ENCODE measurements at places on chromosomes 4 and X.

DNA sequence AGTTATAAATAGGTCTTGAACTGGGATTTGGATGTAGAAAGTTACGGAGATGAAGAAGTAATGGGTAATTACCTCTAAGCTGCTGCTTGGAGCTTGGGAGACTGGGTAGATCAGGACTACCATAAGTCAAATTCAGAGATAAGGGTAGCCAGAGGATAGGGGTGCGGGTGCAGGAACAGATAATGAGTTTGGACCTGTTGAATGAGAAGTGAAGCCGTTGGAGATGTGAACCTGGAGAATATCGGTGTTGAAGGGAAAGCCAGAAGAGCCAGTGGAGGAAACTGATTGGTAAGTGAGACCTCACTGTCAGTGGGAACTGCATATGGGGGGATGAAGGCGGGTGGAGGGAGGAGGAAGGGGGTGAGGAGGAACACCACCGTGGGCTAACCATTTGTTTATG is 618 bp upstream of the FOXO4 start:
- DNase-seq = no peak

GRCh38 chrX:9997524-9997923 is 30.4 kb downstream of the CLDN34 start:
- no peak for DNase-seq

DNA sequence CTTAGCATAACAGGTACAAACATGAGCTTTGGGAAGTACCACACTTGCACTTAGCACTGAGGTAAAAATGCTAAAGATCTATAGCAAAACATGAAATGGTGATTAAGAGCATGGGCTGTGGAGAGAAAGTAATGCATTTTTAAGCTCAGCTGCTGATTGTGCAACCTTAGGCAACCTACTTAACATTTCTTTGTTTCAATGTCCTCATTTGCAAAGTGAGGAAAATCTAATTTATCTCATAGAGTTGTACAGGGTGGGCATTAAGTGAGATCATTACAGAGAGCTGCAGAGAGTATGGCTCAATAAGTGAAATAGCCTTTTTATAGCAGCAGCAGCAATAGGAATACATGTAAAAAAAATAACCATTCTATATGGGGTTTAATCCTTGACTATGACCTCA is 87.0 kb downstream of the PAK3 start:
- no peak for DNase-seq

DNA sequence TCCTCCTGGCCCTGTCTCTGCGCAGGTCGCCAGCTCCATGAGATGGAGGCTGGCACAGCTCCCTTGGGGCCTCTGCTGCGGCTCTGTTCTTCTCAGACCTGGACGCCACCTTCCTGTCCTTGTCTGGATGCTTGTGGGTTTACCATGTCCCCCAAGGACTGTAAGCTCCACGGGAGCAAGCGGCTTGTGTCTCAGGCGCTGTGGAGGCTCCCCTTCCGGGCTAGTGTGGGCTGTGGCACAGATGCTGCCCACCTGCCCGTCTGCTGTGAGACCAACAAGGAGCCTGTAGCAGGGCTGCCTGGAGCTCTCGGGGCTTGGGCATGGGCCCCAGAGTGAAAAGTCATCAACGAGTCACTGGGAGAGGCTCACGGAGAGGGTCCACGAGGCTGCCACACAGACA is 25.2 kb downstream of the NAT8L start:
- no peak for DNase-seq

DNA sequence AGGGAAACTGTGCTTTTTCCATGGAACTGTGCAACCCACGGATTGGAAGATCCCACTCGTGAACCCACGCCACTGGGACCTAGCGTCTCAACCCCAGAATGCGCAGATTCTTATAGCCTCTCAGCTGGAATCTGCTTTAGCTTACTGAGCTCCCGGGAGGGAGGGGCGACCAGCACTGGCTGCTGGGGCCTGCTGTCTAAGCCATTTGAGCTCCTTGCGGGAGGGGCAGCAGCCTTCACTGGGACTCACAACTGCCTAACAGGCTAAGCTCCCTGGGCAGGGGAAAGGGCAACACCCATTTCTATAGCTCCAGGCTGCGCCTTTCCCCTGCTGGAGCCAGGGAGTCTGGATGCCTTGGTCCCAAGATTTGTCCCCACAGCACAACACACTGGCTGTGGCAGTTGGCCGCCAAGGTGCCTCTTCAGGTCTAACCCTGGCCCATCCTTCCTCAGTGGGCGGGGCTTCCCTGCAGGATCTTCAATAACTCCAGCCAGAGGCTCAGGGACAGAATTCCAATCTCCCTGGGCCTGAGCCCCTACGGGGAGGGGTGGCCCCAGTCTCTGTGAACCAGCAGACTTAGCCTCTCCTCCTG is 451.7 kb upstream of the PITX2 start:
- no peak for DNase-seq
